ENCODE measurements at places on chromosomes 5 and 9.

- DNase-seq: no peak
Measured at GRCh38 chr5:98999631-99000030, 70.8 kb upstream of the CHD1 start.

DNA sequence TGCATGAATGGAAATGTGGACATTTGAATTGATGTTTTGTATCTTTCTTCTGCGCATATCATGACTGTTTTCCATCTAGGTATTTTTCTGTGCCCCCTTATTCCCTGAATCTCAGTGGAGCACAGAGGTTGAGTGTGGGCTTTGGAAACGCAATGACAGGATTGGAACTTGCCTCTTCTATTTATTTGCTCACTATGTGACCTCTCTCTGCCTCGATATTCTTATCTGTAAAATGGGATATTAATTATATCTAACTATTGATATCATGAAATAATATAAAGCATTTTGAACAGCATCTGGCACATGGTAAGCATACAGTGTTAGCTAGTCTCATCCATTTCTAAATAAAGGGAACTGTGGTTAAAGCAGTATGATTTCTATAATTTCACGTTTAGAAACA is 26.0 kb downstream of the HABP4 start:
- no peak for DNase-seq

DNA sequence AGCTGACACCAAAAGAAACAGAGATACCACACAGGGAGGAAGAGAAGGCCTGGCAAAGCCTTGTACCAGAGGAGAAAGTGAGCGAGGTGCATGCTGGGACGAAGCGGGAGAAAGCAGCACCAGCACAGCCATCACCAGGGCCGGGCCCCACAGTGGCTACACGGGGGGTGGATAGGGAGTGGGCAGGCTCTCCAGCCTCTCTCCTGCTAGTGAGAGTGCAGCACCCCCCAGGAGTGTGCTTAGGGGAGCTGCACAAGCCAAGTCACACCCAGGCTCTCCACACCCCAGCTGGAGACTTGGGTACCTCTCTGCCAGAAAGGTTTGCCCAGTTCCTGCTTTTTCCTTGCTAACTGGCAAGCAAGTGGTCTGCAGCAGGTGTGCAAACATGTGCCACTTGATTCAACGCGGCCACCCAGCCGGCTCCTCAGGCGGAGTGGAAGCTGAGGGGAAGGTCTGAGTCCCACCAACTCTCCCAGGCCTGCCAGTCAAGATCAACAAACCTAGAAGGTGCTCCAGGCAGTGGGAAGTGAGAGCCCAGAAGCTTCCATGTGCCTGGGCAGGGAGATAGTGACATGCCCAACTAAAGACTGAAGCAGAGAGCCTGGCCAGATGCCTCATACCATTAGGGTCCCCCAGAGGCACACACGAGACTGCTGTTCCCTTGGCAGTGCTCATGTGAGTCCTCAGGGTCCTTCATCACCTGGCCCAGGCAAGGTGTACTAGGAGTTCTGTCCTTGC is 39.9 kb downstream of the BICD2 start:
- DNase-seq: no peak

DNA sequence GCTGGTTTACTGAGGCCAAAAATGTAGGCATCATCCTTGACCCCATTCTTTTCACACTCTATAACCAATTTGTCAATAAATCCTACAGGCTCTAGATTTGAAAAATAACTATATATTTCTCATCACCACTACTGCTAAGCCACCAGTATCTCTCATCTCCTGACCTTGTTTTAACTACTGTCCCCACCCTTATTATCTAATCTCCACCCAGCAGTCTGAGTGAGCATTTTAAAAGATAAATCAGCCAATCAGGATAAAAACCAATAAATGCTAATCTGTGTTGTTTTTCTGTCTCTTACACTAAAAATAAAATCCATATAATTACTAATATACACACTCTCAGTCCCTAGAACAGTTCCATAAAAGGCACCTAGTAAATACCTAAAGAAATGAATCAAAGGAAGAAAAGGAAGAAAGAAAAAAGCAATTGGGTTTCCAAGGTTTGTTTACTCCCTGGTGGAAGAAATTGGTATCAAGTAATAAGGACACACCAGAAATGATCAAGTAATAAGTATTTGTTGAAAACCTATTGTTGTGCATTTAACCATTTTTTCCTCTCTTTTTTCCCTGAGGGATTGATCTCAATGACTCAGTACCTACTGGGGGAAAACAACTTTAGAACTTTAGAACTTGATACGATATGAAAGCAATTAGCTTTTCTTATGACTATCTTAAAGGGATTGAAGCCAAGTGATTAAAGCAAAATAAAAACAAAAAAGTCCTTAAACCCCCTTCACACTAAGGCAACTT is 19.3 kb downstream of the MRPS27 start:
- no peak for DNase-seq

DNA sequence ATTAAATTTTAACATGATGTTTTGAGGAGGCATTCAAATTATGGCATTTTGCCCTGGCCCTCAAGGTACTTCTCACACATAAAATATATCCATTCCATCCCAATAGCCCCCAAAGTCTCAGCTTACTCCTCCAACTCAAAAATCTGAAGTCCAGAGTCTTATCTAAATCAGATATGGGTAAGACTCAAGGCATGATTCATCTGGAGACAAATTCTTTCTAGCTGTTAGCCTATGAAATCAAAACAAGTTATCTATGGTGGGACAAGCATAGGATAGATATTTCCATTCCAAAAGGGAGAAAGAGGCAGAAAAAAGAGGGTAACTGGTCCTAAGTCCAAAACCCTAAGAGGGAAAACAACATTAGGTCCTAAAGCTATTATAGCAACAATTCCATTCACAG is 408.4 kb downstream of the ZNF608 start:
- no peak for DNase-seq

- no peak for DNase-seq
Measured at GRCh38 chr5:159864885-159865691, 51.2 kb upstream of the ADRA1B start.

DNA sequence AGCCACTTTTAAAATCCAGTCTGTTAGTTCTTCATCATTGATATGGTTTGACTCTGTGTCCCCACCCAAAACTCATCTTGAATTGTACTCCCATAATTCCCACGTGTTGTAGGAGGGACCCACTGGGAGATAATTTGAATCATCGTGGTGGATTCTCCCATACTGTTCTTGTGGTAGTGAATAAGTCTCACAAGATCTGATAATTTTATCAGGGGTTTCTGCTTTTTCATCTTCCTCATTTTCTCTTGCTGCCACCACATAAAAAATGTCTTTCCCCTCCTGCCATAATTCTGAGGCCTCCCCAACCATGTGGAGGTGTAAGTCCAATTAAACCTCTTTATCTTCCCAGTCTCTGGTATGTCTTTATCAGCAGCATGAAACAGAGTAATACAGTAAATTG is 26.9 kb upstream of the SH3TC2 start:
- DNase-seq: no peak

- no peak for DNase-seq
Measured at GRCh38 chr5:108818613-108819272, 71.0 kb downstream of the FER start.

GRCh38 chr9:121622387-121623203 is 28.8 kb upstream of the DAB2IP start:
- DNase-seq: no peak

GRCh38 chr9:127777368-127777980 is 992 bp downstream of the SH2D3C start:
- no peak for DNase-seq

DNA sequence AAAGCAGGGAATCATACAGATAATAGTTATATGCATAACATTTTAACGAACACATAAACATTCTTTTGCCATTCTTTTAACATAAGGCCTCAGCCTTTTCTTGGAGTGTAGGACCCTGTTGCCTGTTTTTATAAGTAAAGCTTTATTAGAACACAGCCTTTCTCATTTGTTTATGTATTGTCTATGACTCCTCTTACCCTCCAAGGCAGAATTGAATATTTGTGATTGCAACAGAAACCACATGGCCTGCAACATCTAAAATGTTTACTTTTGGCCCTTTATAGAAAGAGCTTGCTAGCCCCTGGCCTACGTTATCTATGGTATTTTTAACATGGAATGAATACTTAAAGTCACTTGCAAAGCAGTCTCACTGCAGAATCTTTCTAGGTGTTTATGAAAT is 2.6 kb downstream of the SLC31A1 start:
- no peak for DNase-seq

GRCh38 chr9:124665391-124666058 is 105.6 kb downstream of the NR6A1 start:
- no peak for DNase-seq

DNA sequence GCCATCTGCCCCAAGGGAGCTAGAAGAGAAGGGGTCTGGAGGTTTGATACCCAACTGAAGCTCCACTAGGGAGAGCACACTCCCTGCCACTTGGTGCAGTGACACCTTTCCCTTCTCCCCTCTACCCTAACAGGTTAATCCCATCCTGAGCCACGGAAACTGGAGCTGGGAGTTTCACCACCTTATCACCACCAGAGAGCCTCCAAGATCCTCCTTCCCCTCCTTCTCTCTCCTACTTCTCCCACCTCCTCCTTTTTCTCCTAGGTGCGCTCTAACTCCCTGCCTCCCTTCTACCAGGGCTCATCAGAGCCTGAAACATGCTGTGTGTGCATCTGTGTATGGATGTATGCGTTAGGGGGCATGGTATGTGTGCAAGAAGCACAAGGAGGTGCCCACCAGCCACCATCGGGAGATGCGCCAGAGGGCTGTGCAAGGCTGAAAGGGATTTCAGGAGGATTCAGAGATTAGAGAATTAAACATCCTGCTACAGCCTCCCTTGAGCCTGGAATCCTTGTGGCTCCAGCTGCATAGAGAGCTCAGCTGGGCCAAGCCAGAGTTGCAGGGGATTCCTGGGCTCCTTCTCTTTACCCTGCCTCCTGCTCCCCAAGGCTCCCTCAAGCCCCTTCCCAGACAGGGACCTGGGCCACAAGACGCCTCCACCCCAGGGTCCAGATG is 89.8 kb downstream of the PCDH1 start:
- no peak for DNase-seq

- DNase-seq: no peak
Measured at GRCh38 chr5:101811466-101811865, 484.6 kb downstream of the SLCO4C1 start.

GRCh38 chr9:136095070-136096058 is at the start of gene NACC2:
TSS of gene NACC2 (minus strand) at chr9:136095289. CDS start at chr9:136050521, 44,768 bp downstream.
- DNase-seq: no peak

DNA sequence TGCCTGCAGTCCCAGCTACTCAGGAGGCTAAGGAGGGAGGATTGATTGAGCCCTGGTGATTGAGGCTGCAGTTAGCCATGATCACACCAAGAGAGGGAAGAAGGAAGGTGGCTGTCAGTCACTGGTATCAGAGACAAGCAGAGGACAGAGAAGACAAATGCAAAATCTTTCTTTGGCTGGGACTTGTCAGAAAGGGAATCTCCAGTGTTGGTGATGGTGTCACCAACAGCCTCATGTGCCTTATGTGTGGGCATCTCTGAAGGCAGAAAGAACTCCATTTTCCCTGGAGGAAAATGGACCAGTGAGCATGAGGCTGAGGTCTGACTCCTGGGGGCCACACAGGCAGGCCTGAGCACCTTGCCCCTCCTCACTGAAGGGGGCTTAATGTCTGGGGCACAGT is 12.1 kb upstream of the RNF183 start:
- DNase-seq: no peak

- DNase-seq: no peak
Measured at GRCh38 chr9:136050266-136050700, 44.8 kb downstream of the NACC2 start.

DNA sequence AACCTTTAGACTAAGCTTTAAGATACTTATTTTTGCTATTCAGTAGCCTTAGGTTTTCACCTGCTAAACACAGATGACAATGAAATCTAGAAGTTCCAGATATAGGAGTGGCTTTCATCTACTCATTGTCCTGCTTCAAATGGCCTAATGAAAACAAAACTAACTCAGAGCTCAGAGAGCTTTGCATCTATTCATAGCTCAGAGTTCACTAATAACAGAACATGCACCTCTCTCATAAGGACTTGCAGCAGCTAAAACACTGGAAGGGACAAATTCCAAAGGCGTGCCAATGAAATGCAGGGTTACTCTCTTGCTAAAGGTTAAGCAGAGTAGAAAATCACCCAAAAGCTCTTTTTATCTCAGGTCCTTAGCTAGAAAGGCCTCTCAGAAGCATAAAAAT is 29.0 kb downstream of the SLC31A2 start:
- no peak for DNase-seq

DNA sequence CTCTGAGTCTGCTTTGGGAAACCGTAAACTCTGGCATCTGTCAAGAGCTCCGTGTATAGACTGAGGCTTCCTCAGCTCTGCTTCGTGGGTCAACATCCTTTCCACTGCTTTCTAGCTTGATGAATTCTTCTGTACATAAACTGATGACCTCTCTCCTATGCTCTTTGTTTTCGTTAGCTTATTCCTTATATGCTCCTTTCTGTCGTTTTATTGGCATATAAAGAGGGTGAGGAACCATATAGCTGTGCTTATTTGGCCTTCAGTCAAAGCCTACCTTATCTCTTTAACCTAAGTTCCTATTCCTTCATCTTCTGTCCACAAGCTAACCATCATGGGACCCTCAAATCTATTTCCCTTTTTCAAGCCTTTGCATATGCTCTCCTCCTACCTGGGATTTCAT is 39.4 kb upstream of the CARTPT start:
- no peak for DNase-seq

DNA sequence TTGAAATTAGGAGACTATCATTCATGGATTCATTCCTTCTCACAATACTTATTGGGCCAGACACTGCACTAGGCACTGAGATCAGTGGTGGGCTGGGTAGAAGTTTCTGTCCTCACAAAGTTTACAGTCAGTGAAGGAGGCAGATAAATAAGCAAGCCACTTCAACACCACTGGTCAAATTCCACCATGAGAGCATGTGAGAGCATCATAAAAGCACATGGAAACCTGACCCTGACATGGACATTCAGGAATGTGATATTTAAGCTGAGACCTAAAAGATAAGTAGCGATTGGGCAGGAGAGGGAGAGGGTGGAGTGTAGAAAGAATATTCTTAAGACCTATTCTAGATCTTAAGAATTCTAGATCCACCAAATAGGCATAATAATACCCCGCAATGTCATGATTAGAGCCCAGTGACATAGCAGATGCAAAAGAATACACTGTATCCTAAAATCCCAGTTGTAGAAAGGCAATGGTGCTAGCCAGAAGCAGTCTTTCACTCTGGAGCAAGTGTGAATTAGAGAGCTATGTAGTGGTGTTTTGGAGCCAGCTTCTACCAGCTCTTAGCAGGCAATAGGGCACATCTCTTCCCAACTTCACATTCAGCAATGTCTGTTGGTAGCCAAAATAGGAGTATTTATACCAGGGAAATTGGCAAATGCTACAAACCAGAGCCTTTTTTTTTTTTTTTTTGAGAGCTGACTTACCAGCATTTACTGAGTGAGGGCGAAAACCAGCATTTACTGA is 46.4 kb downstream of the SH3RF2 start:
- no peak for DNase-seq

- no peak for DNase-seq
Measured at GRCh38 chr5:71744009-71744790, 25.1 kb downstream of the CARTPT start.

- no peak for DNase-seq
Measured at GRCh38 chr9:105911104-105911911, 217.0 kb downstream of the TMEM38B start.

GRCh38 chr9:136230365-136230764 is 15.2 kb downstream of the QSOX2 start:
- no peak for DNase-seq

Data from progenitor cell of endocrine pancreas (in vitro differentiated cells).